NCI-H2081 (cell line): ENCODE measurements at places on chromosomes 3 and 15.
A peak's percentile ranks its signal among the peaks of the same experiment; 100 is the strongest.

GRCh38 chr3:28612232-28612631, 263.6 kb upstream of the AZI2 start:
- no peak for DNase-seq

- DNase-seq, result no peak
Observed at GRCh38 chr3:152277198-152277597, 8.5 kb downstream of the MBNL1 start.

DNA sequence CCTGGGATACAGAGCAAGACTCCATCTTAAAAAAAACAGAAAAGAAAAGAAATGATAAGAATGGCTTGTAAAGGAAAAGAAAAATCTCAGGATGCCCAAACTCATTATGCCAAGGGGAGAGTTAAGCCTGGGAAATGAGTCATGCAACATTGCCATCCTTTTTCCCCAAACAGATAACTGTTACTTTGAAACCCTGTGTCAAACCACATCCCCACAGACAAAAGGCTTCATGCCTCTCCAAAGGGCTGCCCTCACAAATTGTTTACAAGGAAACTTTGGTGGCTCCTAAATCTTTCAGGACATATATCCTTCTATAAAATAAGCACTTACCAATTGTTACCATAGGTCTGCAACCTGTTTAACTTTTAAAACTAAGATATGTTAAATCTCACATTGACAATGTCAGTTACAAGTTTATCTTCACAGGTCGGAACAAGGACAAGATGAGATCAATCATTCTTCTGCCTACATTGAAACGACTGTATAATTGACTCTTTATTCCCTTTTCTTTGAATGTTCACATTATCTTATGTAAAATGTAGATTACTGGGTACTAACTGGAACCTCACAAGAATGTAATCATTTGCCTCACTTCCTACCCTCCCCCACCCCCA, 18.6 kb upstream of the SENP7 start:
- DNase-seq, result no peak

DNA sequence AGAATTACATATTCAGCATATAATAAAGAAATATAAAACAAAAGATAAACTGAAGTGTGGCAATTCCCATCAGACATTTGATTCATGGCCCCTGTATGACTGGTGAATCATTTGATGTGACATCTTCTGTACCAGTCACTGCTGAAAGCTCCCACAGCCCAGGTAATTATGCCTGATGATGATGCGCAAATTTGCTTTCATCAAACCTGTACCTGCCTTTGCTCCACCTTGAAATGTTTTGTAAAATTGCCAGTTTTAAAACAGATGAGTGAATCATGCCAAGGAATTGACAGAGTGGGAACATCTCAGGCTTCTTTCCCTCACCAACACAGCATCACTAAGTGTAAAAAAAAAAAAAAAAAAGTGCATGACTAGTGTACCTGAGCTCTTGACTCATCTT, 66.5 kb upstream of the EIF1B start:
- DNase-seq, result no peak

DNA sequence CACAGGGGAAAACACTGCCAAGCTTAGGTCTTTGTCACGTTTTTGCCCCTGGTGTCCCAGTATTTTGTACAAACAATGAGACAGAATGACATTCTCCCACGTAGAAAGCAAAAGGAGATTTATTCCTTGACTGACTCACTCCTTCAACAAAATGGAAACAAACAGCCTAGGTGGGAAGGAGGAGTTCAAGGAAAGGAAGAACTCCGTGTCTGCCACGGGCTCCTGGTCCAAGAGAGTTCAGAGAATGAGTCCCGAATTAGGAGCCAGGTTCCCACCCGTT, 8.1 kb downstream of the TLE3 start:
- DNase-seq, result no peak

- peak; percentile 46 for DNase-seq
Observed at GRCh38 chr3:165895919-165896318, 58.7 kb upstream of the BCHE start.

- DNase-seq, result no peak
Observed at GRCh38 chr3:110518031-110518430, 553.6 kb upstream of the NECTIN3 start.

GRCh38 chr3:121545049-121545573, 677 bp downstream of the POLQ start:
- DNase-seq, result peak; percentile 51

- DNase-seq, result no peak
Observed at GRCh38 chr3:79414806-79415205, 353.0 kb downstream of the ROBO1 start.

GRCh38 chr3:141763088-141763750, at the start of gene GRK7:
GRK7 (plus strand) TSS chr3:141763408; CDS start chr3:141778285, 14,877 bp downstream.
- DNase-seq, result no peak

DNA sequence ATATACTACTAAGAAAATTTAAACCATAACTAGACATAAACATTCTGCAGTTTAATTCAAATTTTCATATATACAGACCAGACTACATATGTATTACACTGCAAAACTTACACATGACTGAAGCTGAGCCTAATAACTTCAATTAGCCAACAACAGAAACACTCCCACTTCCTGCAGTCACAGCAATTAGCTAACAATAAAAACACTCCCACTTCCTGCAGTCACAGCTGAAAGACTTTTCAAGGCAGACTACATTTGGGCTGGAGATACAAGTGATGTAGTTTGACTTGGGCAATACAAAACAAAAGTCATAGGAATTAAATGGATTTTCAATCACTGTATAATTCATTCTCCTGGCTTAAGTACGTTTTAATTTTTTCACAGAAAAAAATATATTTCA, 10.3 kb downstream of the TM2D3 start:
- DNase-seq, result peak; percentile 69

DNA sequence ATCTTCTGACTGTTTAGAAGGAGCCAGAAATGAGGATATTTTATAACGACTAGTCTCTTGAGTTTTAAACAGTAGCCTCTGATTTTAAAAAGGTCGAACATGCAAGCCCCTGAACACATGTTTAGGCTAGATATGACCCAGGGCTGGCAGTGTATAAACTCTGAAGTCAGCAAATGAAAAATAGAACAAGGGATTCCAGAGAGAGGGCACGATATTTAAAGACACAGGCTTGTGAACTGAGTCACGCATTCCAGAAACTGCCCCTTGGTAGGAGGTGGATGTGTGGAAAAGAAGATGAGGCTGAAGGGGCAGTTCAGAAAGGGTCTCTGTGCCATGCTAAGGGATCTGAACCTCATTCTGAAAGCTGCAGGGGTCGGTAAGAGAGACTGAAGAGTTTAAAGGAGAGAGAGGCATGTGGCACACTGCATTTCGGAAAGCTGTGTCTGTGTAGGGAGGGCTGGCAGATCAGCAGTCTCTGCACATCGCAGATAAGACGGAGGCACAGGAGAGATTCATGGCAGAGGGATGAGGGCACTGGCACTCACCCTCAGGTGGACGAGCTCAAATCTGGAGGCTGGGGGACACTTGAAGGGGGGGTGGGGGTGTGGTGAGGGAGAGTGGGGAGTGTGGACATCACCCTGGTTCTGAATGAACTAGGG, 22.1 kb downstream of the ST8SIA2 start:
- no peak for DNase-seq

GRCh38 chr3:43559961-43560360, 61.9 kb downstream of the ANO10 start:
- no peak for DNase-seq

DNA sequence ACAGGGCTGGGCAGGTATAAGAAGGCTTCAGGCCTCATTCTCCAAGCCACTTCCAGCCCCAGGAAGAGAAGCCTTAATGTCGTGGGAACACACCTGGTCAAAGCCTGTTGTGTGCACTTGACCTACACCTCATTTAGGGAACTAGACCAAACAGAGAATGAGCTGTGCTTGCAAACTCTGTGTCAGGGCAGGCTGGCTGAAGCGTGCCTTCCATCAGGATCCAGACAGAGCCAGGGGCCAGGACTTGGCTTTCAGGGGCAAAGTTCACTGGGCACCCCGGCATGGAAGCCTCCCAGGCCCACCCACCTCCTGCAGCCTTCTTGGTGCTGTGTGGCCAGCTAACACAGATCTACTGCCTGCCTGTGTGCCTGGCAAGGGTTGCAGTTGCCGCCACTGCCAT, 11.5 kb downstream of the RBPMS2 start:
- no peak for DNase-seq

GRCh38 chr3:40118091-40118490, 191.4 kb upstream of the EIF1B start:
- no peak for DNase-seq

GRCh38 chr3:59531066-59531745, 481.4 kb upstream of the CFAP20DC start:
- no peak for DNase-seq

- no peak for DNase-seq
Observed at GRCh38 chr3:198079771-198080520, 119.9 kb downstream of the LMLN start.

GRCh38 chr3:127064391-127065137, 81.6 kb downstream of the PLXNA1 start:
- no peak for DNase-seq

DNA sequence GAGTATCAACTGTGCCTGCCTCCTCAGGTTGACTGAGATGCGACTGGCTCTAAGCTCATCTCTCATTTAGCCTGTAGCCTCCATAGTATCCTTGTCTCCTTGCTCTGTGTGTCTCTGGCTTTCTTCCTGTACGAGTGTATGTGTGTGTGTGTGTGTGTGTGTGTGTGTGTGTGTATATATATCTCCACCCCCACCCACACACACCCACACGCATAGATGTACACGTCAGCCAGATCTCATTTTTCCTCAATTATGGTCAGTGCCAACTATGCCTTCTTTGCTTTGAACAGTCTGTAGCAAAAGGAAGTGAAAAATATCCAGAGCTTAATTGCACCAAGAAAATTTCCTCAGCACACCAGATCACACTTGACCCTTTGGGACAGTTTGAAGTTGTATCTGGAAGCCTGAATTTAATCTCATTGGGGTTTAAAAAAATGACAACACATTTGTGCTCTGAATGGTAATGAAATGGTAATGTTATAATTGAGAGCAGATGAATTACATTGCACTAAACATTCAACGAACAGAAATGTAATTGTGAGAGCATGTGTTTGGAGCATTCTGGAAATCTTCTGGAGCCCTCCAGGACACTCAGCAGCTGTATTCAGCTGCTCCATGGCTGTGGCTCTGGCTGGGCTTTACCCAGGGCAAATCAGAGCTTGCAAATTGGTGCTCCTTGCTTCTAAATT, 63.6 kb downstream of the RYR3 start:
- no peak for DNase-seq

GRCh38 chr15:32933236-32933635, 215.4 kb downstream of the GREM1 start:
- DNase-seq, result no peak

GRCh38 chr15:67805666-67806516, 19.4 kb upstream of the SKOR1 start:
- DNase-seq, result peak; percentile 42

DNA sequence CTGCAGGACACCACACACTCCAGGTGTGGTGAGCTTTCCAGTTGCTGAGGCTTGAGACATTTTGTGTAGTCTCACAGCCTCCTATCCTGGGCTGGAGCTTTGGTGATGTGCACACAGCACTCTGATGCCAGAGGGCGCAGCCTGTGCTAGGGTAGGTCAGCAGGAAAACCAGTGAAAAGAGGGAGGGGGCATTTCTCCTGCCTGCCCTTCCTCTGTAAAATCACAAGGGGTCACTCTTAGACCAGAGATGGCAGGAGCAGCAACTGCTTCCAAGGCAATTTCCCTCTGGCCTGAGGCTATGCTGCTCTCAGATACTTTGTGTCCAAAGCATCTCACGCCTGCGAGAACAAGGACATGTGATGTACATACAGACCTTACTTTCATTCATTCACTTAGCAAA, 16.5 kb upstream of the MUSTN1 start:
- peak; percentile 49 for DNase-seq

DNA sequence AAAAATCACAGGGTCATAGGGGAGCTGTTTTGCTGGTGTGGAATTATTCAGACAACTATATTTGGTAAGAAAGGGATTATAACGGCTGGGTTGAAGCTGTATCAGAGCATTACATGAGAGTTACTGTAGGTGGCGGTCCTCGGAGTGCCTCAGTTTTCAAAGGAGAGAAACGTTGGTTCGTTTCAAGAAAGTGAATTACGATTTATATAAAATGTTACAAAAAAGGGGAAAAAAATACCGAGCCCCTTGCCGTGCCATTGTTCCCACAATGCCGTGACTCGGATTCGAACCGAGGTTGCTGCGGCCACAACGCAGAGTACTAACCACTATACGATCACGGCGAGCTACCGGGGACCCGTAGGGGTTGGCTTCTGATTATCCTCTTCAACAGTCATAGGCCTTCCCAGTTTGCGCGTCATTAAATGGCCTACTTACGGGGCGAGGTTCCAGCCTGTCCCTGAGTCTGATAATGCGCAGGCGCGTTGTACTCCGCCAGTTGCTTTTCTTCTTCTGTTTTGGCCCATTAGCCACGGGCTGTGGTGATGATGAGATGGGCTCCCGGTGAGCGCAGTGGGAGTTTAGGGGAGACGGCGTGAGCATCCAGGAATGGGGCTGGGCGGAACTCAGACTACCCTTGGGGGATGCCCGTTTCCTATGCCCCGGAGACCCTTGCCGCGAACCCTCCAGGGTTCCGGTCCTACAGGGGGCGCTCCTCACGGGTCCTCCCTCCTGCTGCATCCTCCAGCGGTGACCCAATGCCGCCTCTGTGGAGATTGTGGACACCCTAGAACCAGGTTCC, 10.8 kb upstream of the SHF start:
- peak; percentile 94 for DNase-seq
